Renal cortical epithelial cell (primary cell): ENCODE measurements at places on chromosomes 5 and 9.
A peak's percentile ranks its signal among the peaks of the same experiment; 100 is the strongest.

DNA sequence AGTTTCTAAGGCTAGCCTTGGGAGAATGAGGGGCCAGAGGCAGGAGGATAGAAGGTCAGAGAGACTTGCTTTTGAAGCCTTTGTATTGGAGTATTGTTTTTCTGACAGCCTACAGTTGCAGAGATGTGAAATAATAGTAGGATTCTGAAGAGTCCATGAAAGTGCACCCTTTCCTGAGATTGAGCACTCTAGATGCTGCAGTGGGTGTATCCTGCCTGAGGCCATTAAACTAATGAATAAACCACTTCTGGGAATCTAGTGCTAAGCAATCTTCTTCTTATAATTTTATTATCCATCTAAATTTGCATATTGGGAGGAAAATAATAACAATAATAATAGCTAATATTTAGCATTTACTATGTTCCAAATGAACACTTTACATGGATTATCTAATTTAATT, 19.3 kb upstream of the NNT start:
- DNase-seq = no peak

DNA sequence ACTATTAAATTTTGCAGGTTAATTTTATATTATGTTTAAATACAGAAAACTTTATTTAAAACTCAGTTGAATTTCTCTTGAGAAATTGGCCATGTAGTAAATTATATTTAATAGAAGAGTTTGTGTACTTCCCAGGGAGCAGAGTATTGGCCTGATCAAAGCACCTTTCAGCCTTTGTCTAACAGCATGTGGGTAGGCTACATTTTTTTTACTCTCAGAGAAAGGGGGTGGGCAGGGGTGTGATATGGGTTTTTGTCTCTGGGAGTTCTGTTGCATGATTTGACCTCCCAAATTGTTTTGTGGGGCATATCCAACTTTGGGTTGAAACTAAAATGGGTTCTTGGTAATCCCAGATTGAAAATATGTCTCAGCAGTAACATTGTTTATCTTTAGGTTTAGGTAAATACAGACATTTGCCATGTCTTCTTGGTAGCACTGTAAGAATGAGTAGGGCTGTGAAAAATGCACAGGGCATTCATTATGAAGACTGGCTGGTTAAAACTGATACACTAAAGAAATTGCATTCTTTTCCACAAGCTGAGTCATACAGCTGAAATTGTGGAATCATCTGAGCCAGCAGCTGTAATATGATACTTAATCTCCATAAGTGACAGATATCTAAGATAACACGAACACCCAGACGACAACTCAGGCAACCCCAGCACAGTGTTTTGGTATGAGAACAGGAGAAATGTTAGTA, 75.4 kb upstream of the CDKN2B start:
- DNase-seq = peak; percentile 95

GRCh38 chr9:71096421-71097108, 24.9 kb downstream of the TRPM3 start:
- DNase-seq = peak; percentile 32

DNA sequence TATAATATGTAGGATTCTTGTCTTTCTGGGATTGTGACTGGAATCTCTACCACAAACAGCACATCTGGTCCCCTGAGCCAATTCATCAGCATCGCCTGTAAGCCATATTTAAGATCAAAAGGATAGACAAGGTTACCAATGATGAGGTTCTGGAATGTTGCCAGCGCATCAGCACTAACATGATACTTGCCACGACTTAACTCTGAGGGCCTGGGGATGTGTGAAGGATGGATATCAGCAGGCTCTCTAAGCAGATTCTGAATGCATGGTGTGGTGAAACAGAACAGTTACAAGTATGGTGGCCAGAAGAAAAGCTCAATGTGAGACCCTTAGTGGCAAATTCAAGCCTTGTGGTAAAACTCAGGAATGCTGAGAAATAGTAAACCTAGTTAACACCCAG, 143.0 kb downstream of the XRCC4 start:
- no peak for DNase-seq

DNA sequence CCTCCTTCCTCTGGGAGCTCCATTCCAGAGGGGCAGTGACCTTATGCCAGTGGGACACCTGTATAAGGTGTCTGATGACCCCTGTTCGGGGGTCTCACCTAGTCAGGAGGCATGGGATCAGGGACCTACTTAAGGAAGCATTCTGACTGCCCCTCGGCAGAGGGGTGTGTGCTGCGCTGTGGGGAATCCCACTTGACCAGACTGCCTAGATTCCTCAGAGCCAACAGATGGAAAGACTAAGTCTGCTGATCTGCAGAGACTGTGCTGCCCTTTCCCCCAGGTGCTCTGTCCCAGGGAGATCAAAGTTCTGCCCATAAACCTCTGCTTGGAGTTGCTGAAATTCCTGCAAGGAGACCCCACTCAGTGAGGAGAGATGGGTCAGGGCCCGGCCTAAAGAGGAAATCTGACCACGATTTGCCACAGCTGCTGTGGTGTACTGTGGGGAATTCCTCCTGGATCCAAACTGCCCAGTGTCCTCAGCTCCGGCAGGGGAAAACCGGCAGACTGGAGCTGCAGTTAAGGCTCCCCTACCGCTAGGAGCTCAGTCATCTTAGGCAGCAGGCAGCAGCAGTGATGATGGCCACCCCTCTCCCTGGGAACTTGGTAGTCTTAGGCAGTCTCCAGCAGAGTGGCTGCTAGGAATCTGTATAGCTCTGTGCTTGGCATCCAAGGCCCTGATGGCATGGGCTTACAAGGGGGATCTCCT, 34.8 kb upstream of the FAM120A start:
- DNase-seq = no peak

DNA sequence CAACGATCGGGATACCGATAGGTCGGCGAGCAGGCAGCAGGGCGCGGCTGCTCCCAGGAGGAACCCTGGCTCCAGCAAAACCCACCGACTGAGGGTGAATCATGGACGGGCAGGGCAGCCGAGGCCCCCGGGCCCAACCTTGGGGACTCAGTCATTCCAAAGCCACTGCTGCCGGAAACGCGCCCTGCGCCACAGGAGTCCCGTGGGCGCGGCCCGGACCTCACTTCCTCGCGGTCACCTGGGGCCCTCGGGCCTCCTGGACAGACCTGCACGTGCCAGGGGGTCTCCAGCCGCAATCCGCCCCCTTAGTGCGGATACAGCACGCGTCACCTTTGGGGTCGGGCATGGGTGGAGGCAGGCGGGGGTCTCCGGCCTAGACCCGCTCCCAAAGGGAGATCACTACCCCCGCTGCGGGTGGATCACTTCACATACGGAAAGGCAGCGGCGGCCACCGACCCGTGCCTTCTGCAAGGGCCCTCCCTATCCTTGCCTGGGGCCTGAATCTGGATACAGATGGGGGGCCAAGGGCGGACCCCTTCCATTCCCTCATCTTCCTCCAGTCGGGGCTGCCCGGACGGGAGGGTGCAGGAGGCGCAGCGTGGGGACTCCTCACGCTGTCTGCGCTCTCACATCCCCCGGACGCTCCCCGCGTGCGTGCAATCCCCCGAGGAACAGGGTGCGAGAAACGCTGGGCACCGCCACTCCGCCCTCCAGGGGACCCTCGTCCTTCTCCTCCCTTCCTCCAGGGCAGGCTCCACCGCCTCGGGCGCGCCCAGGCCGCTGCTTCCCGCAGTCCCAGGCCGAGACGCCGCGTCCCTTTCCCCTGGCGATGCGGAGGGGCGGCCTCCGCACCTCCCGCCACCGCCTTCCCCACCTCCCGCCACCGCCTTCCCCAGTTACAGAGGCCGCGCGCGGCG, 586 bp downstream of the TXN start:
- DNase-seq = peak; percentile 66

DNA sequence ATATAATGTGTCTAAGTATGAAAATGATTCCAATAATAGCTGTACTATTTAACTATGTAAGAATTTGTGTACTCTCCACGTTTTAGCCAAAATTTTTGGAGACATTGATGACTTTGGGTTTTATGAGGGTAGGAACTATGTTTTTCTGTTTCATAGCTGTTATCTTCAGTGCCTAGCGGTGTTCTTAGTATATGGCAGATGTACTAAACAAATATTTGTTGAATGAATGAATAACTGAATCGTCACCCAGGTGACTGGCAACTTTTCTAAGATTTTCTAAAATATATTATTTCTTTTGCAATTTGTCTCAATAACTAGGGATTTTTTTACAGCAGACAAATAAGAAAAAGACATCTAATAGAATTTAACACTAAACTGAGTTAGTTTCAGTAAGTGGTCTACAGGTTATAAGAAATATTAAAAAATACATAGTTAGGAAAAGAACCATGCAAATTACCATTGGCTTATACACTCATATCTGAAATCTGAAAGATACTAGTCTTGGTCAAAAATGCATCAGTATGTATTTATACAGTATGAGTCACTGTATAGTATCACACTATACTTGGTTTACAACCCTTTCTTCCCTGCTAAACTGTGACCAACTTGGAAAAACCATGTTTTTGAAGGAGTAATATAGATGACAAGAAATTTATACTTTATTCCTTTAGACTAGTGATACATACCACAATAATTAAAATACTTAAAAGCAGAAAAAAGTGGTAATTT, 10.5 kb upstream of the ERCC6L2 start:
- no peak for DNase-seq

GRCh38 chr9:125759764-125760129, 12.6 kb downstream of the PBX3 start:
- no peak for DNase-seq

GRCh38 chr5:64690104-64690416, 243 bp upstream of the SHISAL2B start:
- DNase-seq = no peak

DNA sequence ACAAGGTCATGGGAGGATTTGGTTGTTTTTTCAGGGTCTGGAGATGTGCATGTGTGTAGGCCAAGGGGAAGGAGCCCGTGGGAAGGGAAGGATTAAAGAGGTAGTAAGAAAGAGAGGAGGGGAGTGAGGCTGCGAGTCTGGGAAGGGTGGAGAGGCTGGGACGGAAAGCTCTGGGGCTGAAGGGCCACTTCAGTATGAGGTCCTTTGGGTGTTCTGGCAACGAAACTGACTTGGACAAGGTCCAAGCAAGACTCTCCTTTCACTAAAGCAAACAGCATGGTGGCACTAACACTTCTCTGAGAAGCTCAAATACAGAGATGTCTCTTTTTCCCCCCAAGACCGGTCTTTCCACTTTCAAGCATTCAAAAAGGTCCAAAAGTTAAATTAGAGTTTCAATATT, 394.5 kb downstream of the ARHGEF28 start:
- no peak for DNase-seq

DNA sequence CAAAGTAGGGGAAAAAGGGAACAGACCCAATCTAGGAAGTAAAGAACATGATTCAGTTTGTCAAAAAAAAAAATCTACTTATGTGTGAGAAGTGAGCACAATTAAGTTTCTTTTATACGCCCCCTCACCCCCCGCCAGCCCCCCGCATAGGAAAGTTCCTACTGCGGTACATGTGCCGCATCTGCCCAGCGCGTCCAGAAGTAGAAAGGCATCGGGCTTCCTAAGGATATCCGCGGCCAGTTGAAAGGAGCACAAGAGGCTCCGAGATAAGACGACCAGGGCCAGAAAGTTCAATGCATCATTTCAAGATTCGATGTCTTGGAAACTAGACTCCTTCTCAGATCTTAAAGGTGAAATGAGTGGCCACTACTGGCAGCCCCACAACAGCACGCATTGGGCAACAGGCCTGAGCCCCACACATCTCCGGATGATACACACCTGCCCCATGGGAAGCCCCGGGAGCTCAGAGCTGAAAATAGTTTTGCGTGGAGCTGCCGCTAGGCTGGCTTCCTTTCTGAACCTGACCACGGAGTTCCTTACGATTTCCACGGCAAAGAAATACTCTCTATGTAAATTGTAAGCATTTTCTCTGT, 203.9 kb downstream of the RAB3C start:
- no peak for DNase-seq

DNA sequence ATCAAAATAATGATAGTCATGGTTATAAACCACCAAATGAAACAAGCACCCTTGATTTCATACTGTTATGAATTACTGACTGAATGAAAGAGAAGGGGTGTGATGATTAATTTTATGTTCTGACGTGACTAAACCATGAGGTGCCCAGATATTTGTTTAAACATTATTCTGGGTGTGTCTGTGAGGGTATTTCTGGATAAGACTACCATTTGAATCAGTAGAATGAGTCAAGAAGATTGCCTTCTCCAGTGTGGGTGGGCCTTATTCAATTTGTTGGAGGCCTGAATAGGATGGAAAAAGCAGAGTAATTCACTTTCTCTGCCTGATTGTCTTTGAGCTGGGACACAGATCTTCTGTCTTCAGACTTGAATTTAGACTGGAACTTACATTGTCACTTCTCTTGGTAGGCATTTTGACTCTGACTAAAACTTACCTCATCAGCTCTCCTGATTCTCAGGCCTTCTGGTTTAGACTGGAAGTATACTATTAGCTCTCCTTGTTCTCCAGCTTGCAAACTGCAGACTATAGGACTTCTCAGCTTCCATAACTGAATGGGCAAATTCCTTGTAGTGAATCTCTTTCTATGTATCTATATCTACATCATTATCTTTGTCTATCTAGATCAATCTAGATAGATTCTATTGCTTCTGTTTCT, 321.9 kb upstream of the TARS1 start:
- DNase-seq = no peak

DNA sequence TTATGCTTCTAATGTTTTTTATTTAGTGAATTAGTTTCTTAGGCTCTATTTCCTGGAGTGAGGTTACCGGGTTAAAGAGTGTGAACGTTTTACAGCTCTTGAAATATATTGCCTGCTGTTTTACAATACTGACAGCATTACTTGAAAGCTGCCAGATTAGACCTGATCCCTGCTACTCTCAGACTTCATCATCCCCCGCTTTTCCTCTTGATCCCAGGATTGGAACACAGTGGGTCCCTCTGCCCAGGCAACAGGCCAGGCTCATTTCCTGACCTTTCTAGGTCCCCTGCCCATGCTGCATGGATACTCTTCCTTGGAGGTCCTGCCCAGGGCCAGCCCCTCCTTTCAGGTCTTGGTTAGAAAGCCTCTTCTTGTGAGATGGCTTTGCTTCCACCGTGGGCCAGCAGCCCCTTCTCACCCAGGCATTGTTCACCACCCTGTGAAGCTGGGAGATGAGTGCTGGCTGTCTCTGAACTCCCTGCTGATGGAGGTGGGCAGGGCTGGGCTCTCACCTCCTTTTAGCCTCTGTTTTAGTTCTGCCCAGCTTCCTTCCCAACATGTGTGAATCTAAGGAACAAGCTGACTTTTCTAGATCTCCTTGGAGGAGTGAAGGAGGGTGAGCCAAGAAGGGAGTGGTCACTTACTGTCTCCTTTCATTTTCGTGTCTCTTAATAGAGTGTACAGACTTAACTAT, 15.5 kb upstream of the FAM120AOS start:
- no peak for DNase-seq

GRCh38 chr9:128180001-128180400, 11.4 kb downstream of the CIZ1 start:
- DNase-seq = no peak

DNA sequence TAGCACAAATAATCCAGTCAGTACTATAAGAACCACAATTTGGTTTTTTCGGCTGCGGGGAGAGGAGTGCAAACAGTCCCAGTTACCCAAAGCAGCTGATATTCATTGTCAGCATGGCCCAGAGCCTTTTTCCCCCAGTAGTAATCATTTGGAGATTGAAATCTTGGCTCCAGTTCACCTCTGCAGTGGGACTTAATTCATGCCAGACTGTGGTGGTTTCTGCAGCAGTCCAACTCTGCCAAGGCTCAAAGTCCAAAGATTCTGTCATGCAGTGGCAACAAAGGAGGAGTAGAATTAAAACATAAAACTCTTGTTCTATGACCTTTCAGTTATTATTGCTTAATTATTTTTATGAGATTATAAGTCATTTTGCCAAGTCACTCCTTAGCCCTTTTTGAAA, 25.0 kb upstream of the TRIM36 start:
- peak; percentile 50 for DNase-seq
